ENCODE measurements at places on chromosomes 1 and 21.

- no peak for DNase-seq
Measured at GRCh38 chr1:207300970-207301369, 20.5 kb upstream of the CD55 start.

DNA sequence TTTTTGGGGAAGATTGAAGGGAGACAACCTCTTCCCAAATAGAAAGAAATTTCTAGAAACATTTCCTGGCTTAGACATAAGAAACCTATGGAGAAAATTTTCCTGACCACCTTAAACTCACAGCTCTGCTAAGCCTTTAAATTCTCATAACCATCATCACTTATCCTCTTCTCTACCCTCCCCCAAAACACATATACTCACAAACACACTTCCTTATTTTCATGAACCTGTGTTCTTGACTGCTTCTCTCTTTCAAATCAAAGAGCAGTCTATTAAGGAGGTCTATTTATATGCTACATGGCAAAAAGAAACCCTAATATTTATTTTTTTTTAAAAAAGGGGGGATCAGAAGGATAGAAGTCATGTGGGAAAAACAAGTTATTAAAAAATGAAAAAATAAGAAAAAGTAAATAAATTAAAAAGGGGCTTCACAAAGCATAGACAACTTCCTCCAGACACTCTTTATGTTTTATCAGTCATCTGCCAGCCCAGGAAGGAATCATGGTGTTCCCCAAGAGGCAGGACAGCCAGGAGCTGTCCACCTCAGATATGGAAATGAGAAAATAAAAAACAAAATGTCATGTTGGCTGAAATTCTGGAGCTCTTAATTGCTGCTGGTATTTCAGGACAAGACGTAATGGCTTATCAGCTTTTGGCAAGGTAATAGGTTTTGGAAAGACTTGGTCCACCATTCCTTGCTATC, 12.8 kb upstream of the RGS2 start:
- DNase-seq: no peak

DNA sequence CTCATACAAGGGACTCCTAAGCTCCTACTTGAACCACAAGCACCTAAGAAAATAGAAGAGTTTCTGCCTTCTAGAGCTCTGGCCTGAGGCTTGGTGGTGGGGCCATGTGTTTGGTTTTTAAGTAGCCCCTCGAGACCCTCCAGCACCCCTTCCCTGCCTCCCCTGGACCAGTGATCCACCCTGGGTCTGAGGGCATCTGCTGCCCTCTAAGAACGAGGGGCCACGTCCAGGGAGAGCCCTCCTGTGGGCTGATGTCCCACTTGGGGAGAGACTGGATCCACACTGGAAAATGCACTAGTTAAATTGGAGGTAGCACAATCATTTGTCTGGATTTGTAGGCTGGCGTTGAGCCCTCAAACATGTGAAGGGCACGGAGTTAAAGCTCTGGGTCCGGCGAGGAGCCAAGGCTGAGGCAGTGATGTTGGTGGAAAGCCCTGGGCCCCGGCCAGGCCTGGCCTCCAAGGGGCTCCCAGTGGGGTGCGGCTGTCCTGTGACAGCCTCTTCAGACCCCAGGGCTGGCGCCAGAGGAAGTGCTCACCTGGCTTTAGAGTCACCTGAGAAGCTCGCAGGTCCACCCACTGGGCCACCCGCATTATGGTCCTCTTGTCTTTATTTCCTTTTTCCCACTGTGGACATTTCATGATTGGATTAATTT, 65.2 kb downstream of the SLC37A1 start:
- no peak for DNase-seq

DNA sequence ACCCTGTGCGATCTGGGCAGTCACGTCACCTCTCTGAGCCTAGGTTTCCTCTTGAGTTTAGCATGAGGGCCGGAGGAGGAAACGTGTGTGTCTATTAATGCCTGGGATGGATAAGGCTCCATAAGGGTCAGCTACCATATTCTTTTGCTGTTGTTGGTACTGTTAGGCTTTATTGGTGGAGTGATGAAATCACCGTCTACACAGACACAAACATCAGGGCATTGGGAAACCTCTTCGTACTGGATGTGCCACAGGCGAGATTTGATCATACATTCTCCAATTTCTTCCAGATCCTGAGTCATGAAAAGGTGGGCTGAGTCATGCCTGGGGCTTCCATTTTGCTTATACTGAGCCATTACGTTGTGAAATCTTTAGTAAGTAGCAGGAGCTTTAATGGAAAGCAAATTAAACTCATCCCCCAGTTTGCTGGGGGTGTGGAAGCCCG, 24.9 kb upstream of the GRHL3 start:
- no peak for DNase-seq

DNA sequence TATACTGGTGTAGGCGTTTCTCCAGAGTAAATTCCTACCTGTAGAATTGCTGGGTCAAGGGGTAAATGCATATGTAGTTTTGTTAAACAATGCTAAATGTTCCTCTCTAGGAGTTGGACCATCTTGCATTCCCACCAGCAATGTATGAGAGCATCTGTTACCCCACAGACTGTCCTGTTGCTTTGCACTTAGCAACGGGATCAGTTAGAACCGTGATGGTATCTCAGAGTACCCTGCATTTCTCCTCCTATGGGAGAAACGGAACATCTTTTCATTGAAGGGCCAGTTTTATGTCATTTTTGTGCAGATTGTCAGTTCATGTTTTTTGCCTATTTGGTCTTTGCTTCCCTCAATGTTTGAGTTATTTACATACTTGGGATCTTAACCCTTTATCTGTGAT, 18.0 kb upstream of the RIPPLY3 start:
- no peak for DNase-seq

GRCh38 chr1:45772971-45773370, 22.5 kb upstream of the IPP start:
- no peak for DNase-seq

DNA sequence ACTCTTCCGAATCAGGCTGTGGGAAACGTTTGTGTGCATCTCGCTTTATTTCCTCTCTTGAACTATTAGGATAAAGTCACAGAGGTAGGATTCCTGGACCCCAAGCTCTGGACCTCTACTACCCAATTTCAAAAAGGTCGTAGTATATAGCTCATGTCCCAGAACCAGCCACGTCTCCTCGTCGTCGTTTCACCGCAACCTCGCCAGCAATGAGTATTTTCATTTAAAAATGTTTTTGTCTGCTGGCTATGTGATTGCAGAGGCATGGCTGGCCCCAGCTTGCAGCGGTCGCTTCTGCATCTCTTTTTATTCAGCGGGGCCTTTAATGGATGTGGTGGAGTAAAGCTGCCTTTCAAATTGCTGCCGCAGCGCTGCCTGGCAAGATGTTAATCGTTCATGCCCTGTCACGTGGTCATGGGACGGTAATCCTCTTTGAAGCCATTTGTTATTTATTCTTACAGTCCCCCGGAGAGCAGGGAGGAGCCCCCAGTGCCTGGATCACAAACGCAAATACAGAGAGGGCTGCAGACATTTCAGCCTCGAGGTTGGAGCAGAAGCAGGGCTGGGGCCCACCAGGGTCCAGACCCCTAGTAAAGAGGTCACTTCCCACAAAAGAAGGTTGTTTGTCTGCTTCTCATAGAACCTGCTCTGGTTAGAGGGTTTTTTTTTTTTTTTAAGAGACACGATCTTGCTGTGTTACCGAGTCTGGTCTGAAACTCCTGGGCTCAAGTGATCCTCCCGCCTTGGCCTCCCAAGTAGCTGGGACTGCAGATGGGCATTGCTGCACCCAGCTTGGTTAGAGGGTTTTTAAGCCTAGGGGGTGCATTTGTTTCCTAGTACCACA, 11.6 kb upstream of the NPHP4 start:
- no peak for DNase-seq

GRCh38 chr21:15212206-15212605, 147.4 kb upstream of the NRIP1 start:
- no peak for DNase-seq

- DNase-seq: no peak
Measured at GRCh38 chr1:57423135-57423655, 665 bp downstream of the DAB1 start.

DNA sequence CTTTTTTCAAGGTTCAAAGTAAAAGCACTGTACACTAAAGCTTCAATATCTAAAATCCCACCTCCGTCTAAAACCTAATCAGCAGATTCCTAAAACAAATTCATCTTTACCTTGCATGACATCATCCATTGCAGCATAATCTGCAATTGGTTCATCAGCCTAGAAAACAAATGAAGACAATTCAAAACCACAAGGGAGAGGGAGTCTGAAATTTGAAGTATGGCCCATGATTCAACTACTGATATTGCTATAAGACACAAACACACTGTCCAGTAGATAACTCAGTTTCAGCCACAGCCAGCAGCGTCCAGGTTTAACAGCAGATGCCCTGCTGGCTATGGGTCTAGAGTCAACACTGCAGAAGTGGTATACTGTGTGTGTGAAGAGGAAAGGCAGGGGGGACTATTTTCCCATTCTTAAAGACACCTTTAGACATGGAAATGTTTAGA, 17.9 kb upstream of the RAP1GAP start:
- DNase-seq: no peak

GRCh38 chr21:28614791-28615190, 377.9 kb downstream of the LTN1 start:
- DNase-seq: no peak

GRCh38 chr1:10906866-10907519, 105.5 kb upstream of the TARDBP start:
- DNase-seq: no peak
